ENCODE measurements at places on chromosomes 6 and 20.

- no peak for DNase-seq
Measured at GRCh38 chr6:98640366-98640765, 194.0 kb upstream of the POU3F2 start.

GRCh38 chr6:157221049-157221816 is 102.1 kb downstream of the TMEM242 start:
- peak; percentile 82 for DNase-seq

- no peak for DNase-seq
Measured at GRCh38 chr6:45609141-45609638, 231.5 kb upstream of the SUPT3H start.

DNA sequence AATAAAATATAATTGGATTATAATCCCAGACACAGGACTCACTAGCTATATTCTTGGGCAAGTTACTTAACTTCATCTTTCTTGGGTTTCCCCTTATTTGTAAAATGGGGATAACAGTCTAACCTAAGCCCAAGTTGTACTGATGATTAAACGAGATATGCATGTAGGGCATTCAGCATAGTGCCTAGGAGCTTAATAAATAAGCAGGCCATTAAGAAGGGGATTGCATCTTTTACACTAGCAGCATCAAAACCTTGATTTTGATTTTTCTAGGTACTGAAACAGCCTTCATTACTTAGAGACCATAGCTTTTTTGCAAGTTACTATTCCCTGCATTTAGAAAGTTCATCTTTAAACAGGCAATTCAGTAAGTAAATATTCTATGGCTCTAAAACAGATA is 2.2 kb upstream of the QKI start:
- peak; percentile 35 for DNase-seq

- DNase-seq, result no peak
Measured at GRCh38 chr6:45494416-45495135, 116.8 kb upstream of the SUPT3H start.

DNA sequence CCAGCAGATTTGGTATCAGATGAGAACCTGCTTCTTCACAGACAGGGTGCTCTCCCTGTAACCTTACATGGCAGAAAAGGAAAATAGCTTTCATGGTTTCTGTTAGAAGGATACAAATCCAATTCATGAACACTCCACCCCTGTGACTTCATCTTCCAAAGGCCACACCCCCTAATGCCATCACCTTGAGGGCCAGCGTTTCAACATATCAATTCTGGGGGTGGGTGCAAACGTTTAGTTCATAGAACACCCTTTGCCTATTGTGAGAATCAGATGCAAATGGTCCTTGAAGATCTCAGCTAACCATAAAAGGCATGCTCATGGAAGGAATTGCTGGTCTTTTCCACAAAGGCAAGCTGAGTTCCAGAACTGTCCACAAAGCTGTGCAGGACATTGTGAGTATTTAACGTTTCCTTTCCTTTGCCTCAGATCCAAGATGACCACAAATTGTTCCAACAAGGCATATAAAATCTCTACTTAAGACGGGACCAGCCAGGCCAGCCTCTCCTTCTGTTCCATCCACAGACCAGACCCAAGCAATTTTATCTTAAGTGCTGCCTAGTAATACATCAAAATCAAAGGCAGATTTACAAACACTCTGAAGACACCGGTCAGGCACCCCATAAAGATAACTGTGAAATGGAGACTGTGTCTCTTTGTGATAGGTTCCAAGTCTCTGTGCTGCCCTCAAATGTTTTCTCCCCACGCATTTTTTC is 34.7 kb upstream of the SSTR4 start:
- DNase-seq, result no peak
